ENCODE measurements at places on chromosomes 2 and 18.

DNA sequence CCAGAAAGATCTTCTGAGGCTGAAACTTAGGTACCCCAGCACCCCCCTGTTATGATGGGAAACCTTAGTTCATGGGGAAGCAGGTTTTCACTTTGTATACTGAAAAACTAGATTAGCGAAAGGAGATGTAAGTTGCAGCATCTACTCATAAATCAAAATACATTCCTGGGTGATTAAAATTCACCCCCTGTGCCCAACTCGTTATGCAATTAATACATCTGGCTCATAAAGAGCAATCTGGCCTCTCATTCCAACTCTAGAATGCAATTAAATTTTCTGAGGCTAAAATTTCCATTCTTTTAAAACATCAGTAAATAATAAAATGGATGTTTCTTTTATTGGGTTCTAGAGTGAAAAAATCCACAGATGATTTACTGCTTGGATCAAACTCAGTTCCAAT, 110.9 kb upstream of the BZW1 start:
- DNase-seq: no peak

DNA sequence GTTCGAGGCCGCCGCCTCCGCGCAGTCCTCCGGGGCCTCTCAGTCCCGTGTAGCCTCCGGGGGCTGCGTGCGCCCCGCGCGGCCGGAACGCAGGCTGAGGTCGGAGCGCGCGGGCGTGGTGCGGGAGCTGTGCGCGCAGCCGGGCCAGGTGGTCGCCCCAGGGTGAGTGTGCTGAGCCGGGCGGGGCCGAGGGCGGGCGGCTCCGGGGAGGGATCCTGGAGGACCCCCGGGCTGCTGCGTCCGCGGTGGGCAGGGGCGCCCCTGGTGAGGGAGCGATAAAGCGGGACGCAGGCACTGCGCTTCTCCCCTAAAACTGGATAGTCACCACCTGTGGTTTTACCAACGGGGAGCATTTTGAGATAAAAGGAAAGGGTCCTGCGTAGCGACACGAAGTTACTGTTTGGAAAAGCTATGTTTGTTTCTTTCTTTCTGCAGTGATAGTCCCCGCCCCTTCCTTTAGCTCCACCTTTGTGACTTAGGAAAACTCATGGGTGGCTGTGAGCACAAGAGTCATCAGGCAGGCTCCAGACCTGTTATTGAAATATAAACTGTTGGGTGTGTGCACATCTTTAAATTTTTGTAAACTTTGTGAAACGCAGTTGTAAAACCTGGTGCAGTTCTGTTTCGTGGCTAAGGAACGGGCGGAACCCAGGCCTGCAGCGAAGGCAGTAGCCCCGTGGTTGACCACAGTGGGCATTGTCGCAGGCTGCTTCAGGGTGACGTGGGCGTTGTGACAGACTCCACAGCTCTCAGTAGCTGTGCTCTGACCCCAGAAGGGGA, 687 bp downstream of the CTDP1 start:
- DNase-seq: peak; percentile 48

DNA sequence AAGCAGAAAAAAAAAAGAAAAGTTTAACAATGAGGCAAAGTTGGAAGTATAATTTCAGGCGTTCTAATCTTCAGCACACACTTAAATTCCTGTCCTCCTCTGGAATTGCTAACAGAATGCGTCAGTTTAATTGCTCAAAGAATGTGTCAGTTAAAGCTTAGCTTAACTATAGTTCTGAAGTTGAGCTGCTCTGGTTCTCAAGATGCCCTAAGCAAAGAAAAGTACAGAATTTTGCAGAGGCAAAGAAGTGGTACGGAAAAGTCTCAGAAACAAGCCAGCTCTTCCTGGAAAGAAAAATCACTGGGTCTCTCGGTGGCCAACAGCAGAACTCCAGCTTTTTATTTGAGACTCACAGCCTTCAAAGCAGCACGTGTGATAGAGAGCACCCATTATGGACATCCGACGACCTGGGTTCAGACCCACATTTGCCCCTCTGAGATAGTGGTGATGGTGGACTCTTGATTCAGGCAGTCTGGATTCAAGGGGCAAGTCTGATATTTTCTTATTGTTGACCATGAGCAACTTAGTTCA, 22.2 kb upstream of the MYO3B start:
- DNase-seq: no peak

- DNase-seq: no peak
Measured at GRCh38 chr18:12274793-12275192, 20.6 kb downstream of the CIDEA start.

DNA sequence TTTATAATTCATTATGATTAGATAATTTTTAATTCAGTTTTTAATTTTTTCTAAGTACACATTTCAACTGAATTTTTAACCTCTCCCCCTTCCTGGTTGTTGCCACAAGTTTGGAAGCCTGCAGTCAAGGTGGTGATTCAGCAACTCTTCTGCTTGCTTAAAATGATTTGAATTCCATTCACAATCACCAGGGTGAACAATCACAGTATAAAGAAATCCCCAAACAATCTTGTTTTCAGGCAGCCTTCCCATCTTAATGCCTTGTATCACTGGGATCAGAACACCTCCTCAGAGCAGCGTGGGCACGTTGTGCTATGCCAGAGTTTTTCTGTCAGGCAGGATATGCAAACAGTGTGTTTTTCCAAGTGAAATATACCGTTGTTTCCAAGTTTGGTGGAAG, 46.7 kb upstream of the BARD1 start:
- DNase-seq: no peak

DNA sequence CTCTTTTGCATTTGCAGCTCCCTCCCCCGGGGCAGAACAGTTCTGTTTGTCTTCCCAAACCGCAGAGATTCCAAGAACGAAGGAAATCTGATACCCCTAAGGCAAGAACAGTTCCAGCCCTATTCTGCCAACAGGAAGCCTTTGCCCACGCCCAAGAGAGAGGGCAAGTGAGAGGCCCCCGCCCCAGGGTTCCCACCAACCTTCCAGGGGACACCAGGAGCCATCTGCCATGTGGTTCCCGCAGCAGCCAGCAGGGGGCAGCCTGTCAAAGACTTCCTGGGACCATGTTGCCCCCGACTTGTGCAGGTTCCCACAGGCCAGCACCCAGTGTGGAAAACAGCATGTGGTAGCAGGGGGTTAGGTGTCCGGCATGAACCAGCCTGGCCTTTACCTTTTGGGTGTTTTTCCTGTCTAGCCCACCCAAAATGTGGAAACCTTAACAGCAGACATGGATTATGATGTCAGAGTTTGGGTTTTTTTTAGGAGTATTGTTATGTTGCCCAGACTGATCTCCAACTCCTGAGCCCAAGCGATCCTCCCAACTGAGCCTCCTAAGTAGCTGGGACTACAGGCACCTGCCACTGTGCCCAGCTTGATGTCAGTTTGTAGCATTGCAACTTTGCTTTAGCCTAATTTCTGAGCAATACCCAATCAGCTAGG, 21.7 kb upstream of the EFHD1 start:
- peak; percentile 76 for DNase-seq

DNA sequence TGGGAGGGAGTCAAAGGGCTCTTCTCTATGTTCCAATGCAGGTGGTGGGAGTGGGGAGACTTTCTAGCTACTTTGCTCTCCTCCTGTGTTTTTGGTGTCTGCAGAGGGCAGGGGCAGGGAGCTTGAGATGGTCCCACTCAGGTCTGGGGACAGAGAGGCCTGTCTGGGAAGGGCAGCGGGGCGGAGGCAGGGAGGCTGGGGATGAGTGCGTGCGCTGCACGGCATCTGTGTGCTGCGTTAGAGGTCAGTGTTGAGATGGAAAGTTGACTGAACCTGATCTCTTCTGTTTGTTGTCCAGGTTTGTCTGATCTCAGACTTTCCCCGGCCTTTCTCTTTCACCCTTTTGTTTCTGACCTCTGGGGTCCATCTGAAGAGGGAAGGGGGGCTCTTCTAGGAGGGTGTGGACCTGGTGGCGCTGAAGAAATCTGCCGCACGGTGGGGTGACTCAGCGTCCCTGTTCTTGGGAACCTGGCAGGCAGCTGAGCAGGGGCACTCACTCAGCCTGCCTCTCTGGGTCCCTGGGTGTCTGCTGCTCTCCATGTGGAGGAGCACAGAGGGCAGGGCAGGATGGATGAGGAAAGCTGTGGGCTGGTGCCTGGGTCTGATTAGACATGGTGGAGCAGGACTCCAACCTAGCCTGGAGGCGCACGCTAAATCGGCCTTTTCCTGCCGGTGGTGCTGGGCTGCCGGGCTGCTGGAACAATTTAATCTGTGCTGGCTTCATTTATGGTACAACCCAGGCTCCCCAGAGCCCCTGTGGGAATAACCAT, 24.1 kb downstream of the IGFBP2 start:
- DNase-seq: no peak

GRCh38 chr2:219533930-219534661, 9.5 kb downstream of the CHPF start:
- no peak for DNase-seq

DNA sequence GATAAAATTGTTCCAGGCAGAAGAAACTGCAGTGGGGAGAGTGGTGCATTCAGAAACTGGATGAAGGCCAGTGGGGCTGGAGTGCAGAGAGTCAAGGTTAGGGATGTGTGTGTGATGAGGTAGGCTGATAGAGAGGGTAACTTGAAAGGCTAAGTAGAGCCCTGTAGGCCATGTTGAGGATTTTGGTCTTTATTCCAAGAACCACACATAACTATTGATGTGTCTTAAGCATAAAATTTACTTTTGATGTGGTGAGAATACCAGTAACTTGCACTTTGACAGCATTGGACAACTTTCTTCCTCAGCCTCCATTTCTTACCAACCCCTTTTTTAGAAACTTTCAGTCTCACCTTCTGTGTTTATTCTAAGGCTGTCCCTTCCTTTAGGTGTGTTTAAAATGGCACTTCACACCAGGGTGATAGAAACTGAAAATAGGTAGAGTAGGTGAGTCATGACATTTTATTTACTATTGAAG, 22.6 kb downstream of the MTX2 start:
- no peak for DNase-seq

DNA sequence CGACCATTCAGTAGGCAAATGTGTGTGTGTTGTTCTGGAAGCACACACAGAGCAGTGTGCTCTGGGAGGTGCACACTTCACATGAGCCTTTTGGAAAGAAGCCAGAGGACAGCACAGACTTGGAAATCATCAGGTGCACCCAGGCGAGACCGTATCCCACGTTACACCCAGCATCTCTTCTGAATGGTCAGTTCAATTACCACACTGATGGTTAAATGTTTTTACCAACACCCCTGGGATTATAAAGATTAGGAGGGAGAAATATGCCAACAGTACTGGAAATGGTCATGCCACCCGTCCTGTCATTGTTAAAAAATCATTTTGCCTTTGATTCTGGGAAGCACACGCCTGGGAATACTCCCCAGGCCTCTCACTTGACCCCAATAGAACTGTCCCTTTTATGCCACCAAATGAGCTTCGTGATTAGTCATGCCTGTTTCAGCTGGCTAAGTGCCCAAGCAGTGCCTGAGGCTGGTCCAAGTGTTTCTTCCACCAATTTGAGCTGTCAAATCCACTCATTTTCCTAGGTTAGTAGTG, 183.7 kb downstream of the NRP2 start:
- DNase-seq: no peak

Measured in activated CD8-positive, alpha-beta memory T cell treated with anti-CD3 and anti-CD28 coated beads, Interleukin-2, amount 50 U/mL, for 4 hours (primary cell).